ENCODE measurements at places on chromosomes 3 and 15.
A peak's percentile ranks its signal among the peaks of the same experiment; 100 is the strongest.

- no peak for DNase-seq
Measured at GRCh38 chr3:98782824-98783500, 19.8 kb downstream of the ST3GAL6 start.

- DNase-seq: no peak
Measured at GRCh38 chr3:103218146-103218545, 783.3 kb downstream of the ZPLD1 start.

GRCh38 chr3:166560253-166560652 is 723.0 kb upstream of the BCHE start:
- DNase-seq: no peak

DNA sequence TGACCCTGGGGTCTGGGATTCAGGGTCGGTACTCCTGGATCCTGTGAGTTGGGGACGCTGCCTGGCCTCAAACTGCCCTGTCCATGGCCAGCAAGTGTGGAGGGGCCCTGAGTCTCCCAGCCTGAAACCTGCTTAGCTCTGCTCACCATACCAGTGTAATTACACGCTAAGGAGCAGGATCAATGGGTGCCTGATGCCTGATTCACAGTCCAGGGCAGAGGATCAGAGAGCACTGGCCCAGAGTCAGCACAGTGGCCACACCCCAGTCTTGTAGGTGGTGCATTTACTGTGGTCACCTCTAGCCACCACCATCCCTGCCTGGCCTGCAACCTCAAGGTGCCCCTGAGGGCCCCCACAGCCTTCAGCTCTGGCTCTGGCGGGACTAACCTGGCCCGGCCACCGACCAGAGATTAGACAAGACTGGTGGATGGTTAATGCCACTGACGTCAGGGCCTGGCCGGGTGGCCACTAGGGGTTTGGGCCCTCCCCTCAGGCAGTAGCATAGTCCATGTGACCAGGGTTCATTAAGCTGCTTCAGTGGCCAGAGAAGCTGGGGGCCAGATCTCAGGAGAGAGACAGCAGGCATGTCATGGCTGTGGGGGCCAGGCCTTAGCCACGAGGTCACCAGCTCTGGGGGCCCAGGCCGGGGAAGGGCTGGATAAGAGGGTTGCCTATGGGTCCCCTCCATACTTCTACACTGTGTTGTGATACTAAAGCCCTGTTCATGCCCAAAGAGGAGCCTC is 3.3 kb upstream of the SLC38A3 start:
- DNase-seq: no peak

GRCh38 chr3:99248130-99248529 is 346.6 kb upstream of the DCBLD2 start:
- no peak for DNase-seq

GRCh38 chr15:39783244-39783820 is 691 bp upstream of the FSIP1 start:
- DNase-seq: no peak

DNA sequence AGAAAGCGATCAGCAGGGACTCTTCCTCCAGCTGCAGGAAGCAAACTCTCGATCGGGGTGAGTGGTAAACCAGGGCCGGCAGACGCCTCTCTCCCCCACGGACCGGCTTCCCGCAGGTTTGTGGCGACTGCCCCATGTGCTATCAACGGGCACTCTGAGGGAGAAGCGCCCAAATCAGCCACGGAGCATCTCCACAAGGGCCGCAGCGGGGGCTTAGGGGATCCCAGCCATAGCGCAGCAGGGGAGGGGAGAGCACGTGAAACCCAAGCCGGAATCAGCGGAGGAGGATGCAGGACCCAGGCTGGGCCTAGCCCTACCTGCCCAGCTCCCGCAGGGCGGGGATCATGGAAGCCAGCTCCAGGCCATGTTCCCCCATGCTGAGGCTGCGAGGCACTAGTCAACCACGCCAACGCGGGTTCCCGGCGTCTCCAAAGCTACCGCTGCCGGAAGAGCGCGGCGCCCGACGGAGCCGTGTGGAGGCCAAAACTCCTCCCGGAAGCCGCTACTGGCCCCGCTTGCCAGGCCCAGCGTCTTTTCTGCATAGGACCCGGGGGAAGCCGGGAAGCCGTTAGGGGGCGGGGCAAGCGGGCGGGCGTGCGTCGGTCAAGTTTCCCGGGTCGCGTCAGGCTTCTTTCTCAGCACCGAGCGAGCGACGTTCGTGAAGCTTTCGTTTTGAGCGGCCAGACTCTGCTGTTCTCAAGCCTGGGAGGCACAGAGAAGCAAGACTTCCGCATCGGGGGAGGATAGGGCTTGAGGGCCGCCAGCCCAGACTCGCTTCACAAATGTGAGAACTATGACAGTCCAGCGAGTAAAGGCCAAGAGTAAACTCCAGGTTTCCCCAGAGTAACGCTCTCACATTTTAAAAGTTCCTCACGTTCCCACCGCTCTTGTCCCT is at the start of gene ATR:
Gene ATR (minus strand): TSS at position 405 of the 895 bp plus-strand sequence. CDS start 29 bp downstream, at position 376.
- DNase-seq: peak; percentile 90

GRCh38 chr3:46990573-46991374 is 11.3 kb downstream of the NBEAL2 start:
- DNase-seq: no peak

DNA sequence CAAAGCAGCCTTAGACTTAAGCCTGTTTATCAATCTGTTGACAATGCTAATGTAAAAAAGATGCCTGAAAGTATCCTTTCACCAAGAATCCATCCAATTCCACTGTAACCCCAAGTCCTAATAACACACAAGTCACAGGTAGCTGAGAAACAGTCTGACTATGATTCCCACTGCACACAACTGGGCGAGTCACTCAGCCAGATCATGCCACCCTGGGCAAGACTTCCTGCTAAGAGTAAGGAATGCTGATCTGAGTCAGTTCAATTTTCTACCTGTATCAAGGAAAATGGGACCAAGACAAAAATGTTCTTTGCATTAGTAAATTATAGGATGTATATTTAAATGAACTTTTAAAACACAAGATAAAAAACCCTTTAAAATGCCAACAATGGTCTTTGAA is 33.3 kb downstream of the NPTN start:
- DNase-seq: no peak

DNA sequence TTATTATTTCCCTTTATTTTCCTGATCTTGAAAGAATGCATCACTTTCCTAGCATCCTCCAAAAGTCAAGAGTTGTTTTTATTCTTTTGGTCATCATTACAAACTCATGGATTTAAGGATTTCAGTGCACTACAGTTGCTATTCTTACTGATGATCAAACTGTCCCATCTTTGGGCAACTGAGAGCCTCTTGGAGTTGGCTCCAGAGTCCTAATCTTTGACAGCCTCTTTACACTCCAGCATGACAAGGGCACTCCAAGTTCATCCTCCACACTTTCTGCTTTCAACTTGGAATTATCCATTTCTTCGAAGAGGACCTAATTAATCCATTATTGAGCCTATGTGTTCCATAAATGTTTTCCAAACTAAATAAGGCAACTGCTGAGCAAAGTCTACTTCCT is 5.7 kb downstream of the UACA start:
- no peak for DNase-seq

- no peak for DNase-seq
Measured at GRCh38 chr3:172877011-172877410, 126.5 kb downstream of the ECT2 start.

DNA sequence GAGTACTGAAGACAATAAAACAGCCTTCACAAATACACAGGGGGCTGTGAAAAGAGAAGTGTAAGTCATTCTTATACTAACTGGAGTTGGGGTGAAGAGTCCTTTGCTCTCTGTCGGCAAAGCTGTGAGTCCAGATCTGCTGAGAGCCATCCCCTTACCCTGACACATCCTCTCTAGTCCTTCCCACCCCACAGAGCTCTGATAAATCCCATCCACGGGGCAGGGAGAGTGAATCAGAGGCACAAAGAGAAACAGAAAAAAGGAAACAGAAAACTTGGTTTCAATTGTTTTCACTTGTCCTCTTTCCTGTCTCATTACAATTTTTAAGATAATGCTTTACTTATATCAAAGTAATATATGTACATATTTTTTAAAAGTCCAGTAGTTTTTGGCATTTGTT is 18.2 kb upstream of the ZNF639 start:
- DNase-seq: no peak

GRCh38 chr3:133512416-133513089 is 60.9 kb upstream of the CDV3 start:
- no peak for DNase-seq

DNA sequence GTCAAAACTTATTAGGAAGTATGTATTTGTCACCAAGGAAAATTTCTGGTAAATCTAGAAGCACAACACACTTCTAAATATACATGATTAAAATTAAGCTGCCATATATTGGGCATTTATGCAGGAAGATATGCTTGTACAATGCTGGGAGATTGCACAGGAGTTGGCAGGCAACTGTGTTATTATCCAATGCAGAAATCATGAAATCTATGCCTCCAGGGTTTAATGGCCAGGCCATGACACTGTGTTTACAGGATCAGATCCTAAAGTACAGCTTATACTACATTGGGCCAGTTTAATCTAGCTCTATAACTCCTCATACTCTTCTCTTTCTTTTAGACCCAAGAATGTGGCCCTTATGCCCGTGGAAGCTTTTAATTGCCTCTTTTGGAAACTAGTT is 391.4 kb upstream of the DPH6 start:
- no peak for DNase-seq

- no peak for DNase-seq
Measured at GRCh38 chr3:38392604-38393163, 46.1 kb downstream of the XYLB start.

DNA sequence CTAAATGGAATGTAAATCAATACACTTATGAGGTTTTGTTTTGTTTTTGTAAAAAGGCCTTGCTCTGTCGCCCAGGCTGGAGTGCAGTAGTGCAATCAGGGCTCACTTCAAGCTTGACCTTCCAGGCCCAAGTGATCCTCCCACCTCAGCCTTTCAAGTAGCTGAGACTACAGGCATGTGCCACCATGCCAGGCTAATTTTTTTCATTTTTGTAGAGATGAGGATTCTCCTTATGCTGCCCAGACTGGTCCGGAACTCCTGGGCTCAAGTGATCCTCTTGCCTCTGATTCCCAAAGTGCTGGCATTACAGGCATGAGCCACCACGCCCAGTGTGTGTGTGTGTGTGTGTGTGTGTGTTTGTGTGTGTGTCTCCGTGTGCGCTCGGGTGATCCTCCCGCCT is 1.3 kb upstream of the TRIP4 start:
- DNase-seq: no peak

GRCh38 chr3:154786724-154787123 is 293.4 kb upstream of the MME start:
- no peak for DNase-seq

DNA sequence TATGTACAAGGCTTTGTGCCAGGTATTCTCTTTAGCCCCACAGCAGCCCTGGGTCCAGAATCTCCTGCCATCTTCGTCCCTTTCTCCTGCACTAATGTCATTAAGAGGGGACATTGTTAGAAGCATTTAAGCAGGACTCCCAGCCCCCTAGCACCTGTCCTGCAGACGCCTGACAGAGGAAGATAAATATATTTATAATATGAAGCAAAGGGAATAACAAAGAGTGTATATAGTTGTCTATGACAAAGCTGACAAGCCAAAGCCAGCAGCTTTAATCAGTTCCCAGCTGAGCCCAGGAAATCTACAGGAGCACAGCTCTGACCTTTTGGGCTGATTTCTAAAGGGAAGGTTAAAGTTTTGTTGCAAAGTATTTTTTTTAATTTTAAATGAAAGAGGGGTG is 96.0 kb downstream of the MEGF11 start:
- no peak for DNase-seq

DNA sequence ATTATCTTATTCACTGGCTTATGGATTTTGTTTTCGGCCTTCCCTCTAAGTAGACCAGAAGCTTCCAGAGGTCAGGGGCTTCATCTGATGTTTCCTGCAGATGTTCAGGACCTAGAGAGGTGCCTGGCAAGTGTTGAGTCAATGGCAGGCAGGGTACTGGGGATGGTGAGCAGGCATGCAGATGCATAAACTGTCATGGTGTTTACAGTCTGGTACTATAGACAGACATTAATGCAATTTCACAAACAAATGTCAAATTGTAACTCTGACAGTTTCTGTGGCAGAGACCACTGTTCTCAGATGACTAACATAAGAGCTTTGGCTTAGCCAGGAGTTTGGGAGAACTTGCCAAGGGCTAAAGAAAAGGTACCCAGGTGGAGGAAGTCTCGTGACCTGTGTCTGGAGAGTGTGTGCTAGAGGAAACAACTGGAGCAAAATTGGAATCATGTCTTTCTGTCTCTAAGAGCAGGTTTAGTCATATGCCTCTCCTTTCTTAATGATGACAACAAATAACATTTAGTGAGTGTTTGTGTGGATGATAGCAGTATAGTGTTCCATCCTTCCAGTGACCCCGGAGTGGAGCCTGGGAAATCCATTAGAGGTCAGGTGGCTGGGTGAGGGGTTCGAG is 53.7 kb upstream of the TRAK1 start:
- no peak for DNase-seq

GRCh38 chr3:195580744-195581443 is 2.8 kb downstream of the APOD start:
- no peak for DNase-seq

DNA sequence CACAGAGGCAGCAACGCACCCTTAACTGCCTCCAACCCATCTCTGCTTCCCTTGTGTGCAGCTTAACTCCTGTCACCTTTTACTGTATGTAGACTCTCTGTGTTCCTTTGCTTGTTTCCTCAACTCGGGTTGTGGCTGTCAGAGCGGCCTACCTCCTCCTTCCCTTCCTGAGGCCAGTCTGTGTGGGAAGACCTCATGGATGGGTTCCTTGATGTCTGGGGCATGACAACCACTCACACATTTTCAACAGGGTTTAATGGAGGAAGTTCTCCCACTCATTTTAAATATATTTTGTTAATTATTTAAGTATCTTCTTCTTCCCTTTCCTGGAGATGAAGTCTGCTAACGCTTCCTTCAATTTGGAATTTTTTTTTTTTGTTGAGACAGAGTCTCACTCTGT is 1.8 kb upstream of the CSPG5 start:
- no peak for DNase-seq

- DNase-seq: no peak
Measured at GRCh38 chr3:27089068-27089467, 280.1 kb downstream of the NEK10 start.

DNA sequence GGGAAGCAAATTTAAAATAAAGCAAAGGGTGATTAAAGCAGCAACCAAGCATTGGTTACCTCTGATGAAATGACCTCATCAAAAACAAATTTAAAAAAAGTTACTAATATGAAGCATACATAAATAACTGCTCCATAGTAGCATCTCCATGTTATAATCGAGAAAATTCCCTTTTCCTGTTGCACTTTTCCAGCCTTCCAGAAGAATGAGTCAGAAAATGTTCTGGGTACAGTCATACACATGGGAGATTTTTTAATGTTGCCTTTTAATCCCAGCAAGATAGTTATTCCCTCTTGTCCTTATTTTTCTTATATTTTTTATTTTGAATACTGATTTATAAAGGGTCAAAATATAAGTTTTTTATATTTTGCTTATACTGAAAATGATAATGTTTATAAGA is 2.6 kb upstream of the TMCO5A start:
- DNase-seq: no peak

GRCh38 chr3:171329746-171330145 is 130.5 kb downstream of the TNIK start:
- DNase-seq: no peak

Data from right kidney (tissue), 9 donors.